SW 1271 (cell line): ENCODE measurements at places on chromosomes 3 and 15.
A peak's percentile ranks its signal among the peaks of the same experiment; 100 is the strongest.

DNA sequence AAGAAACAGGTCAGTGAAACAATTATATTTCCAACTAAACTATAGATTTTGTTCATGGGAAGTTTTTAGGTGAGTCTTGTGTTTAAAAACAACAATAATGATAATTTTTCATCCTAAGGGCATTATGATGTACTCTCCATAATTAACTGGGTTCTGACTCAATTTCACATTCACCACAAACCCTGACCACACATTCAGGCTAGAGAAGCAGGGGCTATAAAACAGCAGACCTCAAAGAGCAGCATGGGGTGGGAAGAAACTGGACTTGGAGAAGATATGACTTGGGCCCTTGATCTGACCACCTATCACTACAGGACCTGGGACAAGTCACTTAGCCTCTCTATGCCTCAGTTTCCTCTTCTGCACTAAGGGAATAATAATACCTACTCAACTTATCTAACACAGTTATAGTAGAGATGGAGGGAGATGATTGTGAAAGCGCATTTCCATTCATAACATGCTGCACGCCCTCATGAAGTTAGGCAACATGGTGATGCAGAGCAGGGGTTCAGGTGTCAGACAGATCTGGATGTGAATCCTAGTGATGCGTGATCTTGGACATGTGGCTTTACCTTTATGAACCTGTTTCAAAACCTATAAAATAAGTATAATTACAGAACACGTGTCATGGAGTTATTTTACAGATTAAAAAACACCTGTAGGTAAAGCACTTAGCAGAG, 63.0 kb upstream of the ACP3 start:
- DNase-seq = no peak

DNA sequence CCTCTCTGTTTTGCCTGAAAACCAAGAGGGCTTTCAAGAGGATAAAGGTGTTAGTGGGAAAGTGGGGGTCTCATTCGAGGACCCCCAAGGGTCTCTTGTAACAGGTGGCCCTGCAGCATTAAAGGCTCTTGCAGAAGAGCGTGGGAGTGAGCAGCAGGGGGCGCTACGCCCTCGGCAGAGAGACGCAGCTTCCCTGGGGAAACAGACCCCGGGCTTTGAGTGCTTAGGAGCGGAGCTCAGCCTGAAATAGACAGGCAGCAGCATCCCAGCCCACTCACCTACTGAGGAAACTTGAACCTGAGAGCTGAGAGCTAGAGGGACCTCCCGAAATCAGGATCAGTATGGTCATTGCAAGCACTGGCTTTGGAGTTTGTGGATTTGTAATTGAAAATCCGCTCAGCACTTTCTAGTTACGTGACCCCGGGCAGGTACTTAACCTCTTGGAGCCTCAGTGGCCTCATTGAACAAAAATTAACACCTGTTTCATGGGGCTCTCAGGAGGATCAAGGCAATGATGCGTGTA, 25.7 kb downstream of the RPLP1 start:
- peak; percentile 50 for DNase-seq

- DNase-seq = no peak
Observed at GRCh38 chr15:89395461-89395871, 60.8 kb upstream of the POLG start.

GRCh38 chr15:71375934-71376333, 260.7 kb downstream of the THSD4 start:
- no peak for DNase-seq

DNA sequence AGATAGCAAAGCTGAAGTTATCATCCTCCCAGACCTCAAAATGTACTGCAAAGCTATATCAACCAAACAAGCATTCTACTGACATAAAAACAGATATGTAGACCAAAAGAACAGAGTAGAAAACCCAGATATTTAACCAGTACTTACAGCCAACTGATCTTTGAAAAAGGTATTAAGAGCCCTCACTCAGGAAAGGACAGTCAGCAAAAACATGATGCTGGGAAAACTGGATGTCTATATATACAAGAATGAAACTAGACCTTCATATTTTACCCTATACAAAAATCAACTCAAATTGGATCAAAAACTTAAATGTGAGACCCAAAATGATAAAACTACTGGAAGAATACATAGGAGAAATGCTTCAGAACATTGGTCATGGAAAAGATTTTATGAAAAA, 87.5 kb upstream of the MME start:
- no peak for DNase-seq

- DNase-seq = no peak
Observed at GRCh38 chr3:60399292-60399691, 852.0 kb downstream of the FHIT start.

DNA sequence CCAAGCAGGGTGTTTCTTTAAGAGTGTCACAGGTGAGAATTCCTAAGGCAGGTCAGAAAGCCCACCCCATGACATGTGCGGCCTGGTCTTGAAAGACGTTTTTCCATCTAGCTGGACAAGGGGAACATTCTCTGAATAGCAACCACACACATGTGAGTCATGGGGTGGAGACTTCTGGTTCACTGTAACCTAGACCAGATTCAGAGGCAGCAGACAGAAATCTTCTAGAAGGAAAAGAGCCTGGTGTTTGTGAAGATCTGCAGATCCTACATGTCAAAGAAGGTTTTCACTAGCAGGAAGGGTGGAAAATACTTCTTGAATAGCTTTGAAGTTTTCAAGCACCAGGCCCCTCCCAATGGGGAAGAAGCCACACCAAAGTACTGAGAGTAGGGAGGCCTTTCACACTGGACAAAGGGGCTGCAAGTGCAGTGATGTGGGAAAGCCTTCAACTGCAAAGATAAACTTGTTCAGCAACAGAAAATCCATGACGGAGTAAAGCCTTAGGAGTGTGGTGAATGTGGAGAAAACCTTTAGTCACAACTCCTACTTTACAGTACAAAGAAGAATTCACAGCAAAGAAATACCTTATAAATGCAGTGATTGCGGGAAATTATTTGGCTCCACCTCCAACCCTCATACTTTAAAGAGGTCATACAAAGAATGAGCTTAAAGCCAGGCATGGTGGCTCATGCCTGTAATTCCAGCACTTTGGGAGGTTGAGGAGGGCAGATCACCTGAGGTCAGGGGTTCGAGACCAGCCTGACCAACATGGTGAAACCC, 17.6 kb downstream of the ADAM10 start:
- DNase-seq = peak; percentile 79

GRCh38 chr3:153008226-153008625, 153.8 kb upstream of the RAP2B start:
- DNase-seq = no peak
